ENCODE measurements at places on chromosomes 13 and 19. TPM values are rescaled to one million over a fixed set of nuclear protein-coding genes. Genes with fewer than 3 reads are reported as not detected.
A peak's percentile ranks its signal among the peaks of the same experiment; 100 is the strongest.

The TMEM150B gene
- polyA plus RNA-seq = not detected

The KLF1 gene
- polyA plus RNA-seq = 1.8 TPM

The SIGLECL1 gene
- not detected for polyA plus RNA-seq

DNA sequence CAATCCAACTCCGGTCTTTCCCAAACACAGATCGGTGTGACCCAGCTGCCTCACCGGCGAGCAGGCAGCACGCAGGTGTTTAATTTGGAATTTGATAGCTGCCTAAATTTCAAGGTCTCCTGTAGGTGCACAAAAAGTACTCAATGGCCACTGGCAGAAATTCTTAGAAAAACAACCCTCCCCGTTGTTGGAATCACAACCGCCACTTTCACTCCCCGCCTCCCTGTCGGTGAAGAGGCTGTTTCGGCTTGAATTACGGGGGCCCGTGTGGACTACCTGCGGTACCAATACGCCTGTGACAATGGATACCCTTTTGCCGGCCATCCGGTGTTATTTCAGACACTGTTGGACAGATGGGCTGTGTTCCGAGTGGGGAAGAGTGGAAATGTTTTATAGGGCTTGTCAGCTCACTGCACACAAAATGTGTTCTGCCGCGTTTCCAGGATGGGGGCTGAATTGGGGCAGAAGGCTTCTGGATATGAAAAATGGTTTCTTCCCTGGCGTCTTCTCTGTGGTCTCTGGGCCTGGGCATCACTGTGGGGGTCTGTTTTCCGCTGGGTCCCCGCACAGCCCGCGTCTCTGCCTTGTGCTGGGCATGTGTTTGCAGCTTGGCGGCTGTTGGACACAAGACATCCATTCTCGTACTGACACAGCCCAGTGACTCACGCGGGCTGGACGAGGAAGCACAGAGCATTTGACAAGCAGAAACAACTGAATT is 45.4 kb downstream of the ZIC5 start:
- no peaks in the 10 kb centered on the region for H3K4me1 ChIP-seq
- H3K36me3 ChIP-seq = no peaks in the 10 kb centered on the region
- no peak overlapping the region for H3K4me3 ChIP-seq
- no peak overlapping the region for H3K27ac ChIP-seq
- DNase-seq = no peak

- no peaks in the 10 kb centered on the region for H3K36me3 ChIP-seq
- peaks cover 98% of the 10 kb centered on the region for H3K4me1 ChIP-seq
- H3K27me3 ChIP-seq = peaks cover 6% of the 10 kb centered on the region
- no peak for DNase-seq
Measured at GRCh38 chr19:38653028-38653571, 5.7 kb downstream of the ACTN4 start.

DNA sequence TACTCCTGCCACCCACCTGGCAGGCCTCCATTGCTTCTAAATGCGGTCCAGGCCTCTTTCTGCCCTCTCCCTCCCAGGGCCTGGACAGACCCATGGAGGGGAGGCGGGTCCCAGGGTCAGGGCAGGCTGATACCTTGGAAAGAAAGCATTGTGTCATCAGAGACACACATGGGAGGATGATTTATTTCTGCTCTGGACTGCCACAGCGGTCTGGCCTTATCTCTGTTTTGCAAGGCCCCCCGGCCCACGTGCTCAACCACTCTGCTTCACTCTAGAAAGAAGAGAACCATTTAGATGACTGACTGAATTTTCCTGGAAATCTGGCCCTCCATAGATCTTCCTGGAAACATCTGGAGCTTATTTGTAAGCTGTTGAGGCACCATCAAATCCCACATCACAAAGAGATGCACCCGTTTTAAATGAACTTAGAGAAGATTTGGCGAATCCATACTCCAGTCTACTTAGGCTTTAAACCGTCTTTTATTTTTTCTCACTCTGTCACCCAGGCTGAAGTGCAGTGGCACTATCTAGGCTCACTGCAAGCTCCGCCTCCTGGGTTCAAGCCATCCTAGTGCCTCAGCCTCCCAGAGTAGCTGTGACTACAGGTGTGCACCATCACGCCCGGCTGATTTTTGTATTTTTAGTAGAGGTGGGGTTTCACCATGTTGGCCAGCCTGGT is 48.3 kb upstream of the URI1 start:
- no peaks in the 10 kb centered on the region for H3K4me1 ChIP-seq
- DNase-seq = no peak
- no peaks in the 10 kb centered on the region for H3K36me3 ChIP-seq
- peaks cover 6% of the 10 kb centered on the region for H3K27me3 ChIP-seq
- no peak overlapping the region for H3K4me3 ChIP-seq
- H3K27ac ChIP-seq = no peak overlapping the region

- no peak overlapping the region for H3K27ac ChIP-seq
- no peak for DNase-seq
- H3K4me1 ChIP-seq = no peaks in the 10 kb centered on the region
- no peak overlapping the region for H3K4me3 ChIP-seq
- H3K27me3 ChIP-seq = peaks cover 2% of the 10 kb centered on the region
Measured at GRCh38 chr13:101552786-101553185, 100.3 kb downstream of the ITGBL1 start.

GRCh38 chr13:43339145-43339804 is 315.9 kb downstream of the DNAJC15 start:
- DNase-seq = no peak
- no peaks in the 10 kb centered on the region for H3K4me1 ChIP-seq
- no peak overlapping the region for H3K27ac ChIP-seq
- H3K27me3 ChIP-seq = peaks cover 2% of the 10 kb centered on the region
- H3K4me3 ChIP-seq = no peak overlapping the region
- no peaks in the 10 kb centered on the region for H3K36me3 ChIP-seq

DNA sequence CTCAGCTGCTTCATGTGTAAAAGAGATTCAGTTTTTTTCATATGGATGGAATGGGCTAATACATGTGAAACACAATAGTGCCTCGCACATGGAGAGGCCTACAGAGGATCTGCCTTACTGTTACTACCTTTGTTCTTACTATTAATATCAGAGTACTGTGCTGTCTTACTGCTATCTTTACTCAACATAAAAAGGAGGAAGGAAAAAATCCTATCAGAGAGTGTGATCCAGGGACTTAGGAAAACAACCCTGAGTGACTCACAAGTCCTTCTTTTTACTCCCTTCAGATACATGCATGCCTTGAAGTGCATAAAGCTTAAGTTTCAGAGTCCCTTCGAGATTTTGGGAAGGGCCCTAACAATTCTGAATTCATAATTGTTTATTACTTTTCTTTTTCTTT is 136.8 kb downstream of the TBC1D4 start:
- H3K27me3 ChIP-seq = no peaks in the 10 kb centered on the region
- H3K36me3 ChIP-seq = no peaks in the 10 kb centered on the region
- H3K4me1 ChIP-seq = peaks cover 6% of the 10 kb centered on the region
- H3K4me3 ChIP-seq = no peak overlapping the region

- peaks cover 20% of the 10 kb centered on the region for H3K4me1 ChIP-seq
- peaks cover 7% of the 10 kb centered on the region for H3K27me3 ChIP-seq
- H3K36me3 ChIP-seq = no peaks in the 10 kb centered on the region
- H3K27ac ChIP-seq = peak overlapping the region; percentile 49
- DNase-seq = no peak
- H3K4me3 ChIP-seq = no peak overlapping the region
Measured at GRCh38 chr19:43467730-43468129, 2.3 kb upstream of the LYPD3 start.

Data from immature natural killer cell (primary cell).